ENCODE measurements at places on chromosomes 5 and 9.
A peak's percentile ranks its signal among the peaks of the same experiment; 100 is the strongest.

DNA sequence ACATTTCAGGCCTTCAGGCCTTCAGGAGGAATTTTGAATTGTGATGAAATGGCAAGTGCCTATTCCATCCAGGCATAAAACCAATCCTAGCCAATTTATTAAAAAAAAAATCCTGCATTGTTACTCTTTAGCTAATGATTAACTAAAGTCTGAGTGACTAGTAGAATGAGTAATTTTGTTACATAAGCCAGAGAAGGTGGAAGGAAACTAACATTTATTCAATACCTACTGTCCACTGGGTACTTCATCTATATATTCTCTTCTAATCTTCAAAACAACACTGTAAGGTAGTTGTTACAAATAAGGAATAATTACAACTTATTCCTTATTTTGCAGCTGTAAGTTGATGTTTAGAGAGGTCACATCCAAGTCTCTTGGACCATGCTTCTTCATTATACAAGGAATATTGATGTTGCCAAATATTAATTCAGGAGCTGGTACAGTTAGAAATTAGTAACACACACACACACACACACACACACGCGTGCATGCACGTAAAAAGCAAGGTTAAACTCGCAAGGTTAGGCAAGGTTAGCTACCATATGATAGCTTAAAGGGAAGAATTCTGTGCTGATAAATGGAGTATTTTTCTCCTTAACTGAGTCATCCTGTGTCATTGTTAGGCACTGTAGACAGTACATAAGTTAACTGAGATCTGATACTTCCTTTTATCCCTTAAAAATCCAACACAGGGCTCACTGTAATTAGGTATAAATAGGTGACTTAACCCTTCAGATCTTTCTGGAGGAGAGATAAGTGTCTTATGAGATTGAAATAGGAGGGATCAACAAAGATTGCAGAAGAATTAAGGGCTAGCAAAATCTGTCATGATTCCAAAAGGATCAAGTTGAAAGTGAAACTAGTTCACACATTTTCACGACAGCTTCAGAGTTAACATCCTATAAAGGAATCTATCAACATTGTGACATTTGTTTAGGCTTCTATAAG lies 596.9 kb downstream of the PDE4D start:
- DNase-seq: no peak

DNA sequence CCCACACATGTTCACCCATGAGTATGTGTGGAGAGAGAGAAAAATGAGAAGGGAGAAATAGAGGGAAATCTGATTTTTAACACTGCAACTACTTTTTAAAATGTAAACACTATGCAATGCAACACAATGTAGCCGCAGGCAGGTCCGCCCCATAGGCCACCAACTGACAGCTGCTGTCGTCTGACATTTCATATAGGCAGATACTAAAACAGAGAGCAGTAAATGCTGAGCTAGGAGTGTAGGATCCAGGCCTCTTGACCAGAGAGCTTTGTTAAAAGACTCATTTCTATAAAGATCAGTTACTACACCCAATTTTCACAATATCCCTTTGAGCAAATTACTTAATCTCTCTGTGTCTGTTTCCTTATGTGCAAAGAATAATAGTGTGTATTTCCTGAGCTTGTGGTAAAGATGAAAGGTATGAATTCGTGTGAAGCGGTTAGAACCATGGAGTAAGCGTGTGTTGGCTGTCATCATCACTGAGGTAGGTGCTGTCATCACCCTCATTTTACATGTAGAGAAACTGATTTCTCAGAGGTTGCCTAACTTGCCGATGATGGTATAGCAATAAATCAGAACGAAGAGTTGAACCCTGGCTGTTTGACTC lies 55.2 kb upstream of the PDE8B start:
- peak; percentile 31 for DNase-seq

GRCh38 chr5:164301708-164302107 lies 796.3 kb downstream of the MAT2B start:
- DNase-seq: no peak

- DNase-seq: no peak
Observed at GRCh38 chr9:124030969-124031451, 19.4 kb downstream of the LHX2 start.

DNA sequence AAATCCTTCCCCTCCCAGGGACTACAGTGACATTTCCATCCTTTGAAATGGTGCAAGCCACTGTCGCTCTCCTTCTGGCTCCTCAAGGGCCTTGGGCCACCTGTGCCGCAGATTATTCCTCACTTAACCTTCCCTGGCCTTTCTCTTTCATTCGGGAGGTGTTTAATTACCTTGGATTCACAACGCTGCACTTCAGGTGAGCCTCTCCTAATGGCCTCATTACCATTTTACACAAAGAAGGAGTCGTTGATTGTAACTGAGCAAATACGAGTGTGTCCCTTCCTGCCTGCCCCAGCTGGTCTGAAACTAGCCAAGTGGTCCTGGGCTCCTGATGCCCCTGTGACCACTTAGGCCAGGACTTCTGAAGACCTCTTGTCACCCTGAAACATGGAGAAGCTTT lies 205.0 kb downstream of the CRB2 start:
- no peak for DNase-seq

DNA sequence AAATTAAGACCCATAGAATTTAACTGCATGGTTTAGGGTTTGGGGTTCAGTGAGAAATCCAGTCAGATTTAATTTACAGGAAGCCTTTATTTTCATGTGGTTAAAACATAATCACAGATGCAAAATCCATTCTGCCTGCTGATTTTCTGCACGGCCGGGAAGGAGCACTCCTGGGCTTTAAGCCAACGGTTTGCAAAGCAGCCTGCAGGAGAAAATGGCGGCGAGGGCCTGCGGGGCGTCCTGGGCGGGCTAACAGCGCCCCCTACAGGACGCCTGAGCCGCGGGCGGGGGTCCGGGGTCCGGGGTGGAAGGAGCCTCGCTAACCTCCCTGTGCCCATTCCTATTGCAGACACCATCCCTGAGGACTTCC lies 47.6 kb downstream of the THBS4 start:
- DNase-seq: peak; percentile 61

DNA sequence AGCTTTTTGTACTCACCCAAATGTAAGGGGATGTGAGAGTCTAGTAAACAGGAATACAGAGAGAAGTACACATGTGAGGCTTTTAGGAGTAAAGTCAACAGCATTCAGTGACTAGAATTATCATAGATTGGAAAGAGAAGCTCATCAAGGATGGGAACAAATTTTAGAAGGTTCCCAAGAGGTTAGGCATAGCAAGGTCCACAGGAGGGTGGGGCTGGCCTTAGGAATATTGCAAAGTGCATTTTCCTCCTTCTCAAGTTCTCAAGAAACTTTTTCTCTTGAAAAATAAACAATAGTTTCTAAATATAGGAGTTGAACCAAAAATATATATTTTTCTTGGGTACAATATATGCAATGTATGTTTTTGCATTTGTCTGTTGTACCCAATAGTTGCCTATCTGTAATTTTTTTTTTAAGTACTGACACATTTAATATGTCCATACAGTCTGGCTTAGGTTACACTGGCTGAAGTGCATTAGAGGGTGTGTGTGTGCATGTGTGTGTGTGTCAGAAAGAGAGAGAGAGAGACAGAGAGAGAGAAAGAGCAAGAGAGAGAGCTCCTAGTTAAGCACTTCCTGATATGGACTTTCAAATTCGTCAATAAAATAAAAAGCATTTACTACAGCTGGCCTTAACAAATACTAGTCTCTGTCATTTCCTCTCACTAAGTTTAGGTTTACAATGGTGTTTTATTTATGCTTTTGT lies 62.2 kb downstream of the SNX18 start:
- DNase-seq: no peak

GRCh38 chr9:132863096-132863495 lies 15.0 kb downstream of the AK8 start:
- no peak for DNase-seq

DNA sequence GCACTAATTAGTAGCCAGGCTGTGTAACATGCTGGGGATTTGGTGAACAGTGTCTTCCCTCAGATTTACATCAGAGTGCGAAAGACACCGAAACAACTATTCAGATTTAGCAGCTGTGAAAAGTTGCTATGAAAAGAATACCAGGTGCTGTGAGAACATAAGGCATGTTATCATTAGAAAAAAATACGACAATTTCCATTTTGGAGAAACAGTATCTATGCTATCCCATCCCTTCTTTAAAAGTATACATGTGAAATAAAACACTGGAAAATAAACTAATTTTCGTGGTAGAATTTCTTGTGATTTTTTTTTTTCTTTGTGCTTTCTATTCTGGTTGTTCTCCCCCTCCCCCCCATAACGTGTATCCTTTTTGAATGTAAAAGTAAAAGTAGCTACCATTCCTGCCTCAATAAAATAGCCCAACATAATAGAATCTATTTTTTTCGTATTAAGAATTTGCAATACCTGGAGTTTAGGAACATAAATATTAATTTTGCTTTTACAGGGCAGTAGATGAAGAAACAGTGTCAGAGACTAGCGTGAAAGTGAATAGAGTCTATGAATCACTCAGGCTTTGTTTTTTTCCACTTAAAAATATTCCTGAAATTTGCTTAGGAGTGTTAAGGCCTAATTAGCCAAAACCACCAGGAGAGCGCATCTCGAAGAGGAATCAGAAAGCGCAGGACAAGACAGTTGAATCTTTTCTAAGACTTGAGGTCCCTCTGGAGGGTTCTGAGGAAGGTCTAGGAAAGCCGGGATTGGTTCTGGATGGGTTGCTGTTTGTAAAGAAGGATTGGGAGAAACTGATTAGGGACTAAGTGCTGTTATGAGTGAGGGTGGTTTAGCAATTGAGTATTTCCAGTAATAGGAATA lies 813 bp upstream of the SLU7 start:
- DNase-seq: no peak

- no peak for DNase-seq
Observed at GRCh38 chr5:55219770-55220169, 7.3 kb downstream of the MCIDAS start.

- no peak for DNase-seq
Observed at GRCh38 chr5:163809473-163809872, 304.1 kb downstream of the MAT2B start.

DNA sequence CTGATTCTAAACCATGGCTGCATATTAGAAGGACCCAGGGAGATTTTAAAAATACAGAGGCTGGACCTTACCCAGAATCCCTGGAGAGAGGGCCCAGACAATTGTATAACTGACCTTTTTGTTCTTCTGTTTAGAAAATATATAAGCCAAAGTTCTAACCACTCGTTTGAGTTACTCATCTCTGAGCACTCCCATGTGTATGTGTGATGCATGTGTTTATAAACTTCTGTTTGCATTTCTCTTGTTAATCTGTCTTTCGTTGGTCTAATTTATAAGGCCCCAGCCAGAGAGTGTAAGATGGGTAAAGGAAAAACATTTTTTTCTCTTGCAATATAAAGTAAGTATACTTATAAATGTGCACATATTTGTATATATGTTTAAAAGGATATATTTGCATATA lies 443.9 kb downstream of the ZNF608 start:
- DNase-seq: no peak

DNA sequence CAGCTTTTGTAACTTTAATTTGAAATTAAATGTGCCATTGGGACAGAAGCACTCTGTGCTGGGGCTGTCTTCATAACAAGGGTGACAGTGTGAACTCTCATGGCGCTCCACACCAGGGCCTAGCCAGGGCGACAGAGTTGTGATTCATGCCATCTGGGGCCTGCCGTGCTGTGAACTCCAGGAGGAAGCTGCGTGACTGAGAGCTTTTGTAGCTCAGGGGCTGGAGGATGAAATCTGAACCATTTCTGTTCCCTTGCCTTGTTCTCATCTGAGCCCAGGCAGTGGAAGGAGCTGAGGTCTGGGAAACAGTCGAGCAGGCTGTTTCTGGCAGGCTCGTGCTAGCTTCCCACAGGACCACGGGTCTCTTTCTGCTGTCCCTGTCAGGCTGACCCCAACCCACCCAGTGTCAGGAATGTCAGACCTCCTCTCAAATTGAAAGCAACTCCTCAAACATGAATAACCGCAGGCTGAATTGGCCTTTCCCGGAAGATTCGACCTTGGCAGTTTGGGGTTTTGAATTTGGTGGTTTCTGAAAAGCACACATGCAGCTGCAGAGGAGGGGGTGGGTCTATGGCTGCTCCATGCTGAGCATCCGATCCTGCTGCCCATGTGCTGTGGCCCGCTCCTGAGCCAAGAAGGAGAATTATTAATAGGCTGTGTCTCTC lies 69.2 kb upstream of the RPS23 start:
- DNase-seq: no peak

DNA sequence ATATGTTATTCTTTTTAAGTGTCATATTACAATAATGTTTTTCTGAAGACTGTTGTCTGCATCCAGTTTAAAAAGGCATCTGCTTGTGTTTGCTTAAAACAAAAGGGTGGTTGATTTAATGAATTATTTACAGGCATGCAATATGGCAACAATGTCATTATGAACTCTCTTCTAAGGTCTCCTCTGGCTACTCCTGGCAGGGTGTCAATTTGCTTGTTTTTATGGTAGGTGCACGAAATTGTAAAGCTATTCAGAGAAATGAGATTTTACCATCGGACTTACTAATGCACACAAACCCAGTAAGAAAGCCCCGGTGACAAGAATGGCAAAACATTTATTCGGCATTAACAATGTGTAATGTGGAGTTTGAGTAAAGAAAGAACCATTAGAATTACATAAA lies 539.8 kb upstream of the ZNF608 start:
- DNase-seq: no peak

DNA sequence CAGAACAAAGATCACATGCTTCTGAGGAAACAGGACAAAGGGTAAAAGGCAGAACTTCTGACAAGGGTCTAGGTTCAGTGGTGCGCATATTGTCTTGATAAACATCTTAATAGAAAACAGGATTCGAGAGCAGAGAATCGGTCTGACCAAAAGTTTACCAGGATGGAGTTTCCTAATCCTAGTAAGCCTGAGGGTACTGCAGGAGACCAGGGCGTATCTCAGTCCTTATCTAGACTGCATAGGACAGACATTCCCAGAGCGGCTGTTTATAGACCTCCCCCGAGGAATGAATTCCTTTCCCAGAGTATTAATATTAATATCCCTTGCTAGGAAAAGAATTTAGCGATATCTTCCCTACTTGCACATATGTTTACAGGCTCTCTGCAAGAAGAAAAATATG lies 32.4 kb upstream of the TNFSF8 start:
- no peak for DNase-seq

DNA sequence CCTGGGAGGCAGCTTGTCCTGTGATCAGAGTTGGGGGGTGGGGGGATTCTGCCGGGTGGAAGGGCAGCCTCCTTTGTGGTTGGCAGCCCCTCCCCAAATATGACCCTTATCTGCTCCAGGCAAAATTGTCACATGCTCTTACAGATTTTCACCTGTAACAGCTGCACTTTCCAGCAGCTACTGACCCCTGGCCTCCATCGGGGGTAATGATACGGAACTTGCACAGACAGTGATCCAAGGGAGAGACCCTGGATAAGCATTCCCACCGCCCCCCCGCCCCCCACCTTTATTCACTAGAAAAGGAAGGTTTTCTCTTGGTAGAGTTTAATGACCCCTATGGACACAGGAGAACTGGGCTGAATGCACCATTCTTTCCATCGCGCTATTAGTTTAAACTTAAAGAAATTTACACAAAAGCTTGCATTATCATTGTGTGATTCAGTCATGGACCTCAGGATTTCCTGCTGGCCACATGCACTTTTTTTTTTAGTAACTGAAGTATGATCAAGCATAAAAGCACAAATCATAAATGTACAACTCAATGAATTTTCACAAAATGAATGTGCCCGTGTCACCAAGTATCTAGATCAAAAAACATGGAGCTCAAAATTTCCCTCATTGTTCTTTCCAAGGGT lies 10.7 kb upstream of the ZBTB34 start:
- DNase-seq: no peak
